Ovary (tissue), 10 donors: ENCODE measurements at places on chromosomes 5 and 9. TPM values are rescaled to one million over a fixed set of nuclear protein-coding genes. Genes with fewer than 3 reads are reported as not detected.

Gene CNTLN
- total RNA-seq, result 24.8 TPM

DNA sequence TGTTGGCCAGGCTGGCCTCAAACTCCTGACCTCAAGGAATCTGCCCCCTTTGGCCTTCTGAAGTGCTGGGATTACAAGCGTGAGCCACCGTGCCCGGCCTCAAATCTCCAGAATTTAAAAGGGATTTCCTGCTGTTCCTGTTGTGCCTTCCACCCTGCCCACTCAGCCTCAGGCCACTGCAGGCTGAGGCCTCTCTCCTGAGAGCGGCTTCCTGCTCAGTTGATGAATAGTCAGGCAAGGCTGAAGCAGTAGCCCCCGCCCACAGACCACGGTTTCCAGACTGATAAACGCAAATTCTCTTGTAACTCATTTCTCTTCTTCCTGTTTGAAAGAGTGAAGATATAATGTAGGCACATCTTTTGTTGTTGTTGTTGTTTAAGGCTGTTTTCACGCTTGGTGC lies 127.0 kb upstream of the PLCXD3 start:
- no peaks in the 10 kb centered on the region for H3K27me3 ChIP-seq
- H3K4me3 ChIP-seq, result no peak overlapping the region
- H3K27ac ChIP-seq, result no peak overlapping the region
- no peaks in the 10 kb centered on the region for H3K36me3 ChIP-seq
- DNase-seq, result no peak

DNA sequence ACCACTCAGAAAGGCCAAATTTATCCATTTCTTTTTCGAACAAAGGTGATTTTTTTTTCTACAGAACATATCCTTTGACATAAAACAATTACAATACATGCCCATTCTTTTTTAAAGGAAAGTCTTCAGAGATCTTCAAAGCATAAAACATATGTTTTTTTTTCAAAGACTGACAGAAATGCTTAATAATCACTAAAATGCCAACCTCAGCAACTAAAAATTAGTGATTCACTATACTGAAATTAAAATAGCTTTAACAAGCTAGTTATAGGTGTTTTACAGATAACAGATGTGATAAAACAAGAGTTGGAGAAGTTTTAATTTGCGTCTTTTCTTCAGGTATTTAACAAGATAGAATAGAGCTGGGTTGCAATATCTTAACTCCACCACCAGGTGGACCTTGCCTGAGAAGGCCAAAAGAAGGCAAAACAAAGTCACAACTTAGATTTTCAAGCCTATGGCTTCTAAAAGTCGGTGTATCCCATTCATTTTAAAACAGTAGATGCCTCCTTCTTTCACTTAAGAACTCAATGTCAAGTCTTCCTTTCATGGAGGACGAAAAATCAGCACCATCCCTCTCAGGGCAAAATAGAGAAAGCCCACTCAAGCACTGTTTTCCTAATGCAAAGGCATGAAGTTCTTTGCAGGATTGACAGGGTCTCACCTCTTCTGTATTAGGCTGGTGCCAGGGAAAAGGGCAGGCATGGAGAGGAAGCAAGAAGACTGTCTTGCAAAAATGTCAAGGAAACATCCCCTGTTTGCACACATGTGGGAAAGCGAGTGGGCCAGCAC lies 31.1 kb upstream of the CPLX2 start:
- H3K4me1 ChIP-seq, result no peaks in the 10 kb centered on the region
- H3K27ac ChIP-seq, result no peak overlapping the region
- no peaks in the 10 kb centered on the region for H3K36me3 ChIP-seq
- DNase-seq, result no peak
- no peaks in the 10 kb centered on the region for H3K27me3 ChIP-seq

- H3K27me3 ChIP-seq, result no peaks in the 10 kb centered on the region
- H3K4me3 ChIP-seq, result no peak overlapping the region
- H3K4me1 ChIP-seq, result no peaks in the 10 kb centered on the region
- no peak overlapping the region for H3K27ac ChIP-seq
- H3K36me3 ChIP-seq, result no peaks in the 10 kb centered on the region
These were observed 196.8 kb upstream of the TRIM32 start for GRCh38 chr9:116490321-116490720.

Gene PCDHGB3
- 4.1 TPM for total RNA-seq

DNA sequence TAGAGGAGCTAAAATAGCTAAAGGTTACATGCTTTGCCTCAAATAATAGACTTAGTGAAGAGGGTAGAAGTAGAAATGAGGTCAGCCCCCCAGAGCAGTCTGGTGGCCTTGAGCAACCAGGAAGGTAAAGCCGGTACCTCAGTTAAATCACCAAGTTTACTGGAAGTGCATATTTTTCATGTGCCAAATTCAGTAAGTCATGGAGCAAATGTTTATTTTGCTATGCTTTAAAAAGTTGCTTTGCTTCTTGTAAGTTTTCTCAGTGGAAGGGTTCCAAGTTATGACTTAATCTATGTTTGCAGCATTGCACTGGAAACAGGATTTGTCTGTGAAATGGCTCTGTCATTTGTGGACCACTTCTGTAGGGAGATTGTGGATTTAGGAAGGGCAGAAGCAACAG lies 256.7 kb downstream of the ARRDC3 start:
- no peak overlapping the region for H3K4me3 ChIP-seq
- no peaks in the 10 kb centered on the region for H3K36me3 ChIP-seq
- H3K27ac ChIP-seq, result no peak overlapping the region
- H3K27me3 ChIP-seq, result no peaks in the 10 kb centered on the region
- peaks cover 16% of the 10 kb centered on the region for H3K4me1 ChIP-seq

Gene EQTN
- 0.86 TPM for total RNA-seq

DNA sequence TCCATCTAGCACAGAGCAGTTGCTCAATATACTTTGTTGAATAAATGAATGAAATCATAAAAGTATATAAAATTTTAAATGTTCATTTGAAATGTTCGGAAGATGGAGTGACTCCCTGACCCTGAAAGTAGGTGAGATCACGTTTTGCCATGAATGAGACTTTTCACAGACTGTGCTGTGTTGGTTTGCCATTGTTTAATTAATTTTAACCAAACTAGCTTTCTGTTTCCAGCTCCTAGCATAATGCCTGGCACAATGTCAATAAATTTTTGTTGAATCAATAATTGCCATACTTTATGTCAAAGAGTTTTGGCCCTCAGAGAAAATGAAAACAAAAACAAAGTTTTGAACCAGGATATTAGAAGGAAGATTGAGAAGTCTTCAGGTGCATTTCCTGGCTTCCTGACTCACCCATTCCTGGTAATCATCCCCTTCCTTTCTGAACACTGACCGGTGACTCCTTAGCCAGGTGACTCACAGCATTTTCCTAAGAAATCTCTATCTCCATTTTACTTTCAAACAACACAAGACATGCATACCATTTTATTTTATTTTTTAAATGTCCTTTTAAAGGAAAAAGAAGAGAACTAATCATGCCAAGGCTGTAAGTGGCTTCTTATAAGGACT lies 15.1 kb downstream of the SLC28A3 start:
- no peaks in the 10 kb centered on the region for H3K27me3 ChIP-seq
- H3K27ac ChIP-seq, result no peak overlapping the region
- no peaks in the 10 kb centered on the region for H3K4me1 ChIP-seq
- H3K4me3 ChIP-seq, result no peak overlapping the region
- DNase-seq, result no peak
- H3K36me3 ChIP-seq, result no peaks in the 10 kb centered on the region

Gene ZNF879
- 5.1 TPM for total RNA-seq

GRCh38 chr5:81788329-81788728 lies 37.4 kb upstream of the SSBP2 start:
- H3K4me1 ChIP-seq, result peaks cover 9% of the 10 kb centered on the region
- no peaks in the 10 kb centered on the region for H3K27me3 ChIP-seq
- H3K36me3 ChIP-seq, result no peaks in the 10 kb centered on the region
- no peak overlapping the region for H3K4me3 ChIP-seq

- no peak overlapping the region for H3K27ac ChIP-seq
- no peaks in the 10 kb centered on the region for H3K4me1 ChIP-seq
- no peaks in the 10 kb centered on the region for H3K27me3 ChIP-seq
- no peak for DNase-seq
These were observed 90.9 kb downstream of the SV2C start for GRCh38 chr5:76174101-76174500.

Gene OBP2B
- total RNA-seq, result not detected

GRCh38 chr9:100011062-100011681 lies 87.6 kb downstream of the ERP44 start:
- no peaks in the 10 kb centered on the region for H3K36me3 ChIP-seq
- H3K27me3 ChIP-seq, result no peaks in the 10 kb centered on the region
- no peak overlapping the region for H3K27ac ChIP-seq
- no peak for DNase-seq
- H3K4me1 ChIP-seq, result no peaks in the 10 kb centered on the region

Gene TEX48
- not detected for total RNA-seq

- DNase-seq, result no peak
- H3K4me3 ChIP-seq, result no peak overlapping the region
- no peaks in the 10 kb centered on the region for H3K36me3 ChIP-seq
- H3K4me1 ChIP-seq, result no peaks in the 10 kb centered on the region
These were observed 207.1 kb downstream of the SGCD start for GRCh38 chr5:156534085-156534484.

DNA sequence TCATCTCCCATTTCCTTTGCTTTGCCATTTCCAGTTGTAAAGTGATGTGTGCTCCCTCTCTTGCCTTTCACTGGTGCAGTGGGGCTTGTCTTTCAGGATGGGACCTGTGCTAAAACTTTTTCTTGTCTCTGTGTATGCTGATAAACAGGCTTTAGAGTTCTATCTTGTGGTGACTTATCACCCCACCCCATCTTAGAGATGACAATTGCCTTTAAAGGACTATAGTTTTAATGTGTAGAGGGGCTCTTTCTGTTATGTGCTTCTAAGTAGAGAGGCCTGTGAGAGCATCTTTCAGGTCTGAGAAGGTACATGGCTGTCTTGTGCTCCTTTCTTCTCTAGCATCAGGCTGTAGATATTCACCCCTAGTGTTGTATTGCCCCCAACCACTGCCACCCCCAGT lies 21.9 kb downstream of the MAN2A1 start:
- no peak overlapping the region for H3K4me3 ChIP-seq
- peaks cover 2% of the 10 kb centered on the region for H3K4me1 ChIP-seq
- no peaks in the 10 kb centered on the region for H3K27me3 ChIP-seq
- H3K27ac ChIP-seq, result no peak overlapping the region
- no peak for DNase-seq

Gene CDH9
- total RNA-seq, result not detected

DNA sequence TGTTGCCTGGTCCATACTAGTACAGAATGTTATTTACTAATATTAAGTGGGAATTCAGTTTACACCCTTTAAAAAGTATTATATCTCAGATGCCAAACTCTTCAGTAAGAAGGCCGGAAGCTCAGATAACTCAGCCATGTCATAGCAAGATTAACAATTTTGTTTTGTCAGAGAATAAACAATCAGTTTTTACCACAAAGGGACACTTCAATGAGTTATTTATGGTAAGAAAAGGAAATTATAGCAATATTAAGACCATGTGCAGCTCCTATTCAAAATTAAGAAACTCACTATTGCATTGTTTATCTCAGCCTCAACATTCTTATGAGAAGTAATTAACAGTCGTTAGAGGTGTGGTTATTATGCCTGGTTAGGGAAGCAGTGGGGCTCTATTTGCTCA lies 13.1 kb upstream of the ARL15 start:
- no peak for DNase-seq
- H3K4me3 ChIP-seq, result no peak overlapping the region
- no peaks in the 10 kb centered on the region for H3K4me1 ChIP-seq
- no peaks in the 10 kb centered on the region for H3K36me3 ChIP-seq
- no peaks in the 10 kb centered on the region for H3K27me3 ChIP-seq

DNA sequence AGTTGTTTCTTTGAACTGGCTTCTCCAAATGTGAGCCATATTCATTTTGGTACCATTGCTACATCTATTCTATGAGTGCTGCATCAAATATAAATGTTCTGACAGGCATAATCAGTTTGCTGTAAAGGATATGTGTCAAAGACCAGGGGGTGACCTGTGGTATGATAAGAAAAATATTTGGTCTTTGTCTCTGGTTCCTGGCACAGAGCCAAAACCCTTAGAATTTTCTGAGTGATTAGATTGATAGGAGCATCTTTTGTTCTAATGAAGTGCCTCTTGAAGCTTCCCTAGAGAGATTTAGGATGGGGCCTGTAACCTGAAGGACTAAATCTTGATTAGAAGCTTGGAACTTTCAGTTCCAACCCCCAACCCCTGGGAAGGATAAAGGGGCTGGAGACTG lies 256.3 kb downstream of the NNT start:
- no peak for DNase-seq
- no peaks in the 10 kb centered on the region for H3K36me3 ChIP-seq
- no peak overlapping the region for H3K27ac ChIP-seq
- H3K4me1 ChIP-seq, result no peaks in the 10 kb centered on the region
- H3K27me3 ChIP-seq, result no peaks in the 10 kb centered on the region

Gene SEMA6A
- 5.7 TPM for total RNA-seq

Gene CARD19
- 42.3 TPM for total RNA-seq

- H3K4me1 ChIP-seq, result peaks cover 39% of the 10 kb centered on the region
- H3K4me3 ChIP-seq, result no peak overlapping the region
- no peaks in the 10 kb centered on the region for H3K36me3 ChIP-seq
- DNase-seq, result no peak
- H3K27ac ChIP-seq, result no peak overlapping the region
These were observed 44.2 kb downstream of the SH3PXD2B start for GRCh38 chr5:172410160-172410559.
